ENCODE measurements at places on chromosomes 3 and 15.

DNA sequence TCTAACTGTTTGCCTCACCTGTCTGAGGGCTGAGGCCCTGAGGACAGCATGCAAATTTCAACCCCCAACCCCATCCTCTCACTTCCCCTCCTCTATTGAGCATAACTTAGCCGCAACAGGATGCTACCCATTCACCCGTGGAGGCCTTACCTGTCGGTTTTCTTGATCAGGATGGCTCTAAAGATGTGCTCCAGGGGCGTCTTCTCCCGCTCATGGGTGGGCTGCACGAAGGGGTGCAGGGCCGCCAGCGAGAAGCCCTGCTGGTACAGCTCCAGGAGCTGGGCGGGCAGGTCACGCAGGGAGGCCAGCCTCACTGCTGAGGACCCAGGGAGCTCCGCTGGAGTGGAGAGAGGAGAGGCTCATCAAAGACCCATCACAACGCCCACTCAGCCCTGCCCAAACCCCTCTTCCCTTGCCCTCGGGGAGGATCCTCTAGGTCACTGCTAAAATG, 79.8 kb downstream of the RFTN1 start:
- no peak for DNase-seq

DNA sequence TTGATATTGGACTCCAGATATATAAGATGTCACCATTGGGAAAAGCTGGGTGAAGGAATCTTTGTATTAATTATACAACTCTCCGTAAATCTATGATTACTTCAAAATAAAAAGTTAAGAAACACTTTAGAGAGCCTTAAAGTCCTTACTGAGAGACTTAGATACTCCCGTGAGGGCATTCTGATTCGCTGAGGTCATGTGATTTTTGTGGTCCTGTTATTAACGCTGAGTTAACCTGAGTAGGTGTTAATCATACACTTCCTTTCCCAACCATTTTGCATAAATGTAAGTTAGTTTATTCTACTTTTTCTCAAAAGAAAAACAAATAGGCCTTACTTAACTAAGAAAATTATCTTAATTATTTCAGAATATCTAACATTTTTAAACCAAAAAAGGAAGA, 67.1 kb upstream of the LMOD3 start:
- no peak for DNase-seq

- DNase-seq: no peak
Observed at GRCh38 chr3:61578667-61579367, 17.4 kb downstream of the PTPRG start.

GRCh38 chr3:156209631-156210335, 89.4 kb downstream of the KCNAB1 start:
- no peak for DNase-seq

DNA sequence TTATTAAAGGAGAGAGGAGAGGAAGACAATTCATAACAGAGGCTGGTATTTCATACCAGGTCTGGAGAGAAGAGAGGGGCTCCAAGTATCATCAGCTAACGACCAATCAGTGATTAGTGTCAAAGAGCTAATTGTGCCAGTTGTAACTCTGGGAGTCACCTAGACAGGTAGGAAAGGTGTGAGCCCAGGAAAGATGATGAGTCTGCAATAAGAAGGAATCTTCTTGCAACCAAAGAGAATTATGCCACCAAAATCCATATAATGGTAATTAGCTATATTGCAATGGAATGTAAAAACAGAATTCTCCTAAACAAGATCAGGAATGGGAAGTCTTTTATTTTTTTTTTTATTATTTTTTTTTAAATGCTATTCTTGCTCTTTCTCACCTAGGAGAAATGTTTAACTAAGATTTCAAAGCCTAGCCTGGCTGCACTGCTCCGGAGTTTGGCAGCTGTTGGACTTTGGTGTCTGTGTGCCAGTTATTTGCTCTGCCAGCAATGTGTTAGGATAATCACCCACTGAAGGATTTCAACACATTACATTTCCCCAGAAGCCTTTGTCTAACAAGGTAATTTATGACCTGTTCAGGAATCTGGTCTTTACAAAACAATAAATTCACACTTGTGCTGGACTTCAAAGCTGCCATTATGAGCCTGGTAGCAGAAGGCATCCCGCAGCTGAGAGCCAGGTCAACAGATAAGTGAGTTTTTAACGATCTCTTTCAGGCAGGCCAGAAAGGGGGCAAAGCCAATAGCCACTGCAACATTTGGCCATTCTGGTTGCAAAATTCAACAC, 89.4 kb downstream of the FOXB1 start:
- no peak for DNase-seq

- DNase-seq: no peak
Observed at GRCh38 chr3:54225841-54226528, 103.6 kb downstream of the CACNA2D3 start.

GRCh38 chr3:79886204-79886603, 118.4 kb upstream of the ROBO1 start:
- no peak for DNase-seq

GRCh38 chr3:72426618-72427397, 421.4 kb downstream of the SHQ1 start:
- DNase-seq: no peak

DNA sequence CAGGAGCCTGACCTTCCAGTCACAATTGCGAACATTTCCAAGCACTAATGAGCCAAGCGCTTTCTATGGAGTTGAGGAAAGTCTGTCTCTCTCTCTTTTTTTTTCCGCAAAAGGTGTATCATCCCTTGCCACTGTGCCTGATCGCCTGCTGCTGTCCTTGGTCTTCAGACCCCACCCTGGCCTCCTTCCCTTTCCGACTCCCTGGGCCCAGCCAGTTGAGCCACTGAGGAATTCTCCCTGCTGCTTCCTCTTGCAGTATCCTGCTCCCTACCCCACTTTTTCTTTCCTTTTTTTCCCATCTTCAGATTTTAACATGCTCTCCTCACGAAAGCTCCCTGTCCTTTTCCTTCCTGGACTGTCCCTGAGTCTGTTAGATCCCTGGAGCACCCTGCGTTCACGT, 396.5 kb upstream of the C2CD4B start:
- DNase-seq: no peak

GRCh38 chr3:114994554-114995341, 152.3 kb downstream of the ZBTB20 start:
- DNase-seq: no peak

- no peak for DNase-seq
Observed at GRCh38 chr15:71501344-71502076, 308.8 kb upstream of the NR2E3 start.

DNA sequence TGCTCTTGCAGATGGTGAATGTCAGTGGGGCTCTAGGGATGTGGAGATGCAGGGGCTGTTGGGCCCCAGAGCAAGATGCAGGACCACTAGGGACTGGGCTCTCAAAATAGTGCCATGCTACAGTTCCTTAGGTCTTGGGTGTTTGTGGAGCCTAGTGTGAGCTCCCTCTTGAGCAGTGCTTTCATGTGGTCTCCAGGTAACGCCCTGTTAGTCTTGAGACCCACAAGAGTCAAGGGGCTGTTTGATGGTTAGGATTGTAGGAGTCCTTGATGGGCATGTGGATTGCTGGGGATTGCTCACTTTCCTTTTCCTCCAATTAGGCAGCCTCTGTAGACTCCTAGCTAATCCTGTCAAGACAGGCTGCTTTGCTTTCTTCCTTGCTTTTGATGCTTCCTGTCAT, 56.0 kb downstream of the CCDC66 start:
- DNase-seq: no peak

GRCh38 chr15:80636675-80637074, 58.4 kb upstream of the ABHD17C start:
- no peak for DNase-seq

DNA sequence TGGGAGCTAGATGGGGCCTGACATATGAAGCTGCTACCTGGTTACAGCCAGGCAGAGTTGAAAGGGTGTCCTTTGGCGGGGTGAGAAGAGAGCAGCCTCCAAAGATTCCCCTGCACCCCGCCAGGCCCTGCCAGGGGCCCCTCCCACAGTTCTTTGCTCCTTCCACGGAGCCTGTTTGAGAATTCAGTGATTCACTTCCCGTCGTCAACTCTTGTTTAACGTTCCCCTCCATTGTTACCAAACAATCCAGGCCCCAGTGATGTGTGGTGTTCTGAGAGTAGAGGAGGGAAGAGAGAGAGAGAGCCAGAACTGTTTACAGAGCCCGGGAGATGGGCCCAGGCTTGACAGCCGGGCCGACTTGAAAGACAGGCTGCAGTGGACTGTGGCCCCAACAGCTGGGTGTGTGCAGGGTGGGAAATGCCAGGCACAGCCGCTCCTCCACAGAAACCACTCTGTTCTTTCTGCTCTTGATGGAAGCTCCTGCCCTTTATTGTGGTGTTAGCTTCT, 81.5 kb downstream of the SMAD3 start:
- DNase-seq: no peak

DNA sequence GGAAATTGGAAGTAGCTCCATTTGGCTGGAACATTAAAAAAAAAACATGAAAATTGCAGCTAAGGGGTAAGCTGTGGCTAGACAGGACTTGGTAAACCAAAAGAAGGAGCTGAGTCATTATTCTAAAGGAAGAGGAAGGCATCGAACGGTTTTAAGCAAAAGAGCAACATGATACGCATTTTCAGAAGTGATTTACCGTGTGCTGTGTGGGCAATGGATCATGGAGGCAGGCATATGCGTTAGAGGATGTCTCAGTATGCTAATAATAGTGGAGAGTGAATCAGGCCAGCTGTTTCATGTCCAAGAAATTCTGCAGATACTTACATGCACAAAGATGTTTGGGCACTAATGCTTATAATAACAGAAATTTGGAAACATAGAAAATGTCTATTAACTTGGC, 409.1 kb upstream of the ATP11B start:
- no peak for DNase-seq

GRCh38 chr3:194736277-194736895, 50.7 kb downstream of the FAM43A start:
- no peak for DNase-seq

GRCh38 chr3:179464323-179465092, 13.2 kb upstream of the GNB4 start:
- DNase-seq: no peak

DNA sequence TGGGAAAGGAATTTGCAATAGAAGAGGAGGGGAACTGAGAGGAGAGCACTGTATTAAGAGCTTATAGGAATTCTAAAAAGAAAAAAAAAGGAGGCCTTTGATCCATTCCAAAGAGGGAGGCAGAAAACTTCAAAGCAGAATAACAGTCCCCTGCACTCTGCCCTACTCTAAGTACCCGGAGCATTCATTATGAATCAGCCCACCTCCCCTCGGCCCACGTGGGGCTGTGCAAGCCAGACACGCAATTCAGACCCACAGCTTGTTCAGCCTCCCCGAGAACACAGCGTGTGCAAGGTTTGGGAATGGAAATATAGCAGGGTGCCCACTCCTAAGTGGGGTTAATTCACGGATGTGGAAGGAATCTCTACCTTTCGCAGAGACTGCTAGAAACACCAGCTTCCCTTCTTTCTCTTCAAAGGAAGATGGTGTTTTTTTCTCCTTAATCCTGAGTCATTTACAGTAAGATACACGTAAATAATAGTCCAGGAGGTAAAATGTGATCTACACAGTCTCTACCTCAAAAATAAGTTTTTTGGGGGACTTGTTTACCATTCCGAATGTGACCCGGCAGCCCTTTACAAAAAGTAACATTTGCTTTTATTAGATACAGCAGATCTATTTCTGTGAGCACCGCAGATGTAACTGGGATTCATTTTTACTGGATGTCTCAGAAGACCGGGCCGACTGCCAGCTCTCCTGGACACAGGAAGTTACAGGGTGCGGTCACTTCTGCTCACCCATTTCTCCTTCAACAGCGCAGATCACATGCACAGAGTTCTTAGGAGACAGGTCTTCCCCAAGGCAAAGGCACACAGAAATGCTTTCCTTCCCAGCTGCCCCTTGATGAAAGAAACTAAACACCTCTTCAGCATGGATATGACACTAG, 768.5 kb upstream of the CFAP20DC start:
- DNase-seq: peak; percentile 76

- DNase-seq: no peak
Observed at GRCh38 chr3:193788189-193788991, 195.4 kb downstream of the OPA1 start.

- no peak for DNase-seq
Observed at GRCh38 chr3:71064291-71064955, 519.1 kb downstream of the FOXP1 start.

DNA sequence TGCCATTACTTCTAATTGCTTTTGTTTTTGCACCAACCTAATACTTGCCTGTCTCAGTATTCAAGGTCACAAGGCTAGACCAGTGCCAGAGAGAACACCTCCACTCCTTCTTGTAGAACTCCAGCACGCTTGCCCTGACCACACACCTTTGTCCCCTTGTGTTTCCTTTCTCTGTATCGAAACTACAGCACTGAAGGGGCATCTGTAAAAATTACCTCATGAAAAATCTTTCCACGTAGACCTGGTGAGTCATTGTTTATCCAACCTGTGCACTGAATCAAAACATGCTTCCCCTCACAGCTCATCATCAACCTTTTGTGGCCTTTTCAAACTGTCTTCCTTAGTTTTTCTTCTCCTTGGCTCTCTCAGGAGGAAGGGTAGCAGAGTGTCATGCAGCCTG, 259.5 kb downstream of the THRB start:
- no peak for DNase-seq

DNA sequence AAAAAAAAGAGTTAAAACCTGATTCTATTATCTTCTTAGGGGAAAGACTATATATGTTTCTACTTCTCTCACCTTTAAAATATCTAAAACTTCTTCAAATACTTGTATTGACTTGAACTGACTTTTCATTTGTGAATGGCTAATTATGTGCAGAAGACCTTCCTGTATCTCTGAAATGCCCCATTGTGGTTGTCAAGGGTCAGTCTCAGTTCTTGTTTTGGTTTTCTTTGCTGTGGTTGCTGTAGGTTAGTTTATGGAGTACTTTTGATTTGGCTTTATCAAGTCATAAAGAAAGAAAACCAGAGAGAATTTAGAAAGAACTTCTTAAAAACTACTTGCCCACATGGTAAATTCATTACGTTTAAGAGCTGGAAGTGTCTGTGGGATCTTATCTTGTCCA, 345.3 kb upstream of the POU1F1 start:
- no peak for DNase-seq

- no peak for DNase-seq
Observed at GRCh38 chr3:185164428-185165217, 11.8 kb upstream of the C3orf70 start.

All from GM04503 (cell line).